Stimulated activated CD8-positive, alpha-beta memory T cell treated with anti-CD3 and anti-CD28 coated beads, Interleukin-15, amount 100 ng/mL, for 48 hours (primary cell): ENCODE measurements at places on chromosomes 7 and 10.

GRCh38 chr7:157690058-157690832 lies 353.4 kb downstream of the DNAJB6 start:
- DNase-seq, result no peak

DNA sequence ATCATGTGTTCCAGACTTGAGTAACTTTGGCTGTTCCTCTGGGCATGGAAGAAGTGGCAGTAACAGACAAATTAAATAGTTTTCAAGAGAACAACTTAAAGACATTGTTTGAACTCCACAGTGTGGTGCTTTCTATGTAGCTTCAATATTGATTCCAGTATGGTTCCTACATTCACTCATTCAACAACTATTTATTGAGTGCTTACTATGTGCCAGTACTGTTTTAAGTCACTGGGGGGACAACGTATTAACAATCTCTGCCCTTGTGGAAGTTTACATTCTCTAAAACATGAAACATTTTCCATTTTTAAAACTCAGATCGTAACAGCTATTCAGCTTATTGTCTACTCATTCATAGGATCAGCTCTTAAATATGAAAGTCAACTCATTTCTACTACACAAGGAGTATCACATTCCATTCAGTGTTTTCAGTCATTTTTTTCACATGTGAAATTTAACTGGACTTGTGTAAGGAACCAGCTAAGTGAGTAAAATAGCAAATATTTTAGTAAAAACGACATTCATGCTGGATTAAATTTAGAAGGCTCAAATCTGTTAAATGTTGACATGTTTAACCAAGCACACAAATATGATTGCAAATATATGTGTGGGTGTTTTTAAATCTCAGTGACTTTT lies 13.6 kb upstream of the CUBN start:
- no peak for DNase-seq

DNA sequence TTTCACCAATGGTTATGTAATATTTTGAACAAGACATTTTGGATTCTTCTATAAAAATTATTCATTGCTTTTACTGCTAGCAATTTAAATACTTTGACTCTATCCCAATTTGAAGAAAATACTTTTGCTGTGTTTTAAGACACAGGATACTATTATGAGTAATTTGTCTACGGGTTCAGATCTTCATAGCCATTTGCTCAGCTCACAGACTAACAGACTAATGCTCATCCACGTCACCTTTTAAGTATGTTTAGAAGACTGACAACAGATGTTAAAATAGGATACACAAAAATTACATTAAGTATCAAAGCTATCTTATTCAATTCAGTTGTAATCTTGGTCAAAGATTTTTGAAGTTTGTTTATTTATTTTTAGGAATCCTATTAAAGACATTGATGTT lies 251.3 kb upstream of the CHRM2 start:
- no peak for DNase-seq

- DNase-seq, result no peak
Observed at GRCh38 chr10:91103384-91104192, 116.9 kb upstream of the PCGF5 start.

GRCh38 chr10:96324447-96324846 lies 20.2 kb downstream of the DNTT start:
- DNase-seq, result no peak

GRCh38 chr7:158446281-158446680 lies 141.3 kb downstream of the PTPRN2 start:
- DNase-seq, result no peak

DNA sequence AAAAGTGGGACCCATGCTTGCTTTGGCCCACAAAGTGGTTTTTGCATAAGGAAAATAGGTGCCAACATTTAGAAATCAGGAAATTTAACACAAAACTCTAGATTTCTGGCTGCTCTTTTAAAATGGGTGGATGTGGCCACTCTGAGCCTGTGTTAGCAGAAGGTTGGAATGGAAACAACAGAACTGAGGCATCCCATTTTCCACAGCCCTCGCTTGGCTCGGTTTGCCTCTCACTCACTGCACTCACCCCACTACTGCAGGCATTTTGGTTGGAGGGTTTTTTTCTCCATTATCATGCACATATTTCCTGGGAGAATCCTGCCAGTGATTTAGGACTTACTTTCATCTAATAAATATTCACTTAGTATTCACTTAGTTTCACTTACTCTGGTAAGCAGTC lies 178.9 kb downstream of the BICC1 start:
- no peak for DNase-seq

- DNase-seq, result no peak
Observed at GRCh38 chr7:121388950-121389349, 7.2 kb downstream of the FAM3C start.

DNA sequence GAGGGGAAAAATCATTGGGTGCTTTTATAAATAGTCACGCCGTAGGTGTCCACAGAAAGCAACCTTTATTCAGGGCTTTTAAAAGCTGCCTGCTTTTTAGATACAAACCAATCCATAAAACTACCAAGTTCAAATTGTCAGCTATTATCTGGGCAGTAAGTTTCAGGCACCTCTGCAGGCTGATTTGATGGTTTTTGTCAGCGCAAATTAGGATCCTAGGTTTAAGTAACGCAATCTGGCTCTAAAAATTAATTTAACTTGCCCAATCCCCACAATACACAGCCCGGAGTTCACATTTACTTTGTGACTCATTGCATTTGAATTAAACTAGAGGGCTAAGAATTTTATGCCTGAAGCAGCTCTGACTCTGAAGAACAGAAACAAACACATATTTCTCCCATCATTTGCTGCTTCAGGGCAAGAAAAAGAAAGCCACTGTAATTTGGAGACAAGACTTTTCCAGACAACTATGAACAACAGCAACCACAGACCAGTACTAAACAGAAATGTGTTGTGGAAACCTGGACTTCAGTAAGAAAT lies 43.3 kb downstream of the NRP1 start:
- no peak for DNase-seq

GRCh38 chr7:155762655-155763054 lies 49.6 kb downstream of the SHH start:
- DNase-seq, result no peak

- no peak for DNase-seq
Observed at GRCh38 chr10:5588603-5589002, 63.8 kb downstream of the CALML3 start.

DNA sequence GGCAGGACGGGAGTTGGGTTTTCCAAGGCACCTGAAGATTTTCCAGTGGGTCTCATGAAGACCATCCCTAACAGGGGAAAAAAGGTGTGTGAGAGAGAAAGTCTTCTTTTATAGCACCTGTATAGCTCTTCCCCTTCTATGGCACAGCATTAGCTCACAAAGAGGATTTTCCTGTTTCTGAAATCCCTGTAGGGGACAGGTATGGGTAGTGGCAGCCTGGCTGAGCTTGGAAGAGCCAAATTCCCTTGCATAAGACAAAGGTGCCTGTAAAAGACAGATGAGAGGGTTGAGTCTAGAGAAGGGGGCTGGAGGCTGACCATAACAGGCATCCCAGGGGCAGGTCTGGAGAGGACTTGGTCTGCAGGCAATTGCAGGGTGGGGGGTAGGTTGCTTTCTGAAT lies 63.7 kb downstream of the COL13A1 start:
- no peak for DNase-seq

GRCh38 chr10:97109547-97109946 lies 76.2 kb downstream of the SLIT1 start:
- DNase-seq, result no peak

DNA sequence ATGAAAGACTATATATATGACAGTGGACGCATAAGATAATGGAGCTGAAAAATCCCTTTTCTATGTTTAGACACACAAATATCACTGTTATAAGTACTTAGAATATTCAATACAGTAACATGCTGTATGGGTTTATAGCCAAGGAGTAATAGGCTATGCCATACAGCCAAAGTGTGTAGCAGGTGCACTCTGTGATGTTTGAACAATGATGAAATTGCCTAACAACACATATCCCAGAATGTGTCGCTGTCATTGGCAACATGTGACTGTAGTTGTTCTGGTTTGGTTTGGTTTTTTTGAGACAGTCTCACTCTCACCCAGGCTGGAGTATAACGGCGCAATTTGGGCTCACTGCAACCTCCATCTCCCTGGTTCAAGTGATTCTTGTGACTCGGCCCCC lies 26.1 kb downstream of the NOM1 start:
- DNase-seq, result no peak

DNA sequence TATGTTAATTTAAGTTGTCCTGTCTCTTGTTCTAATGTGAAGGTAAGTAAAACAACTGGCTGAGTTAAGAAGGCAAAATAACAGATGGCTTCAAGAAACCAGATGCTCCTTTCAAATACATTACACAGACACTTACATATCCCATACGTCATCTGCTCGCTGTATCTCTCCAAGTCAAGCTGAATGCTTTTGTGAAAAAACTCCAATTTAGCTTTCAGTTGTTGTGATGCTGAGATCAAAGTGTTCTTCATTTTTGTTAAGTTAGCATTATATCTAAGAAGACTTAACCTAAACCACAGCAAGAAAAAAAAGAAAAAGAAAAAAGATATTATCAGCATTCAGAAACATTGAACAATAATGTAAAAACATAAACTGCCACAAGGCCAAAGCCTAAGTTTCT lies 18.5 kb upstream of the ERLIN1 start:
- no peak for DNase-seq

- DNase-seq, result no peak
Observed at GRCh38 chr10:49202266-49202665, 14.1 kb upstream of the TMEM273 start.

- no peak for DNase-seq
Observed at GRCh38 chr7:22944022-22944421, 69.9 kb downstream of the HYCC1 start.

GRCh38 chr7:131000873-131001272 lies 266.9 kb upstream of the KLF14 start:
- no peak for DNase-seq

GRCh38 chr10:121510201-121510771 lies 88.0 kb downstream of the FGFR2 start:
- DNase-seq, result no peak

DNA sequence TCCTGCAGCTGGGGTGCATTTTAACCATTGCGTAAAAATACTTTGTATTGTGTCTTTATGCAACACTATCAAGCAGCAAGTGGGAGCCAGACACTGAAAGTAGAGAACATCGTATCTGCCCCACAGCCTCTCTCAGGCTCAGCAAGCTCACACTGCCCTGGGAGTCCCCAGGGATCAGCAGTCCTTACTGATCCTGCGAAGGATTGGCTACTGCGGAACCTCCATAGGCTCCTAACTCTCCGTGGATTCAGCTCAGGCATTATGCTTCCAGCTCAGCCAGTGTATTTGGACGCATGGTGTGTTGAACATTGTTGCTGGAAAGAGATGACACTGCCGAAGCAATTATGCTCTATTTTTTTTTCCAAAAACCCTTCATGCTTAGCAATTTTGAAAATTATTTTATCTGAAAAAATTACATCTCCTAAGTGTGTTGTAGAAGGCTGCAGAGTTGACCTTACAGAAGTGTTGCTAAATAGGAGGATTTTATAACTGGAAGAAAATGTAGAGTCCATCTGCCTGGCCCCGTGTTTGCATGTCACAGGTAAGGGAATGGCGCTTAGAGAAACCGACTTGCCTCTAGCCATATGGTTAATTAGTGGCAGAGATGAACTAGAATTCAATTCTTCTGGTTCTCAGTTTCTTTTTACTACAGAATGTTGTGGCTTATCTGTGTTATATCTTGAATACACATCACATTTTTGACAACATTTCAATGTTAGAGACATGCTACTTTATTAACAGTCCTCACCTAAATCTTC lies 276.4 kb upstream of the COBL start:
- no peak for DNase-seq

DNA sequence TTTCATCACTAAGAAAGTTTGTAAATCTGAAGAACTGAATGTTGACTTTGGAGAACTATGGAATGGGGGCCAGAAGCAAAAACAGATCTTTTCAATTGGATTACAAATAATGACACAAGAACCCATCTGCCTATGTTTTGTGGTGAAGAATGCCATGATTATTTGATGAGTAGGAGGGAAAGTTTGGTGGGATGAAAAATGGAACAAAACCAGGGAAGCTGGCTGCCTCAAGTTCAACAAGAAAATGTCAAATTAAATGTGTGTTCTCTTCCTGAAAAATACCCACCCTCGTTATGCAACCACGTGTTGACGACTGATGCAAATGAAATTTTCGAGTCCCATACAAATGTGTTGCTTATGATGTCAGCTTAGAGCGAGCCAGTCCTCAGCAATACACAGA lies 208.5 kb downstream of the GPR37 start:
- DNase-seq, result no peak

DNA sequence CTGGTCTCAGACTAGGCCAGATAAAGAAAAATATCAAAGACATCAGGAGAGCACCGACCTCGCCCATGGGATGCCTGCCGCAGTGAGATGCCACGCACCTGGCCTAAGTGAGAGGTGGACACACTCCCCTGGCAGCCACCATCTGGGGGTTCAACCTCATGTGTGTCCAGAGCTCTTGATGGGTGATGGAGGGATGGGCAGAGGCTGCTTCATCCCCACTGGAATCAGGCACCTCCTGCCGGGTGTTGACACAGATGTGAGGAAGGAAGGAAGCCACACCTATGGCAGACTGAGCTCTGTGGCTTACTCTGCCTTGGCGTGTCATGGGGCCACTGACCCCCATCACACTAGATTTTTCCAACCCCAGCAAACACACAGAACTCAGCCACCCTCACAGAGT lies 11.4 kb downstream of the ZNF488 start:
- no peak for DNase-seq

GRCh38 chr10:120486671-120487205 lies 29.7 kb downstream of the PLPP4 start:
- no peak for DNase-seq

DNA sequence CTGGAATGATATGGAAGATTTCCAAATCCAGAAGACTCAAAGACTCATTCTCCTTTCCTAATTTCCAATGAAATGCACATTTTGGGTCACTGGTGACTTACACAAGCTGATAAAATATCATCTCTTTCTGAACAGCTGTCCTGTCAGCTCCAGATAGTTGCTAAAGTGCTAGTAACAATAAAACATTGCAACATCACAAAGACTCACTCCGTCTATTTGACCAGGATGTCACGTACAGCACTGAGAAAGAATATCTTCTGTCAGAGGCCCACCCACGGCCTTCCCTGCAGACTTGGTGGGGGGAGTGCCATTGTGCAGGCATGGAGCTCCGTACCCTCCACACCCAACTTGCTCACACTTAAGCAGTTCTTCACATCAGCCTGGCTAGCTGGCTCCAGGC lies 78.9 kb upstream of the EGR2 start:
- no peak for DNase-seq

- DNase-seq, result no peak
Observed at GRCh38 chr7:51344406-51345138, 28.0 kb upstream of the COBL start.

- DNase-seq, result no peak
Observed at GRCh38 chr10:100364735-100365391, 17.8 kb downstream of the SCD start.

GRCh38 chr7:4271716-4272015 lies 410.4 kb upstream of the FOXK1 start:
- DNase-seq, result no peak
